ENCODE measurements at places on chromosomes 11 and 22.
A peak's percentile ranks its signal among the peaks of the same experiment; 100 is the strongest.

GRCh38 chr22:26660961-26661578 lies 3.7 kb downstream of the MIAT start:
- no peaks in the 10 kb centered on the region for H3K36me3 ChIP-seq
- peaks cover 84% of the 10 kb centered on the region for H3K27me3 ChIP-seq
- H3K4me1 ChIP-seq = peaks cover 26% of the 10 kb centered on the region
- DNase-seq = no peak
- no peak overlapping the region for H3K4me3 ChIP-seq

DNA sequence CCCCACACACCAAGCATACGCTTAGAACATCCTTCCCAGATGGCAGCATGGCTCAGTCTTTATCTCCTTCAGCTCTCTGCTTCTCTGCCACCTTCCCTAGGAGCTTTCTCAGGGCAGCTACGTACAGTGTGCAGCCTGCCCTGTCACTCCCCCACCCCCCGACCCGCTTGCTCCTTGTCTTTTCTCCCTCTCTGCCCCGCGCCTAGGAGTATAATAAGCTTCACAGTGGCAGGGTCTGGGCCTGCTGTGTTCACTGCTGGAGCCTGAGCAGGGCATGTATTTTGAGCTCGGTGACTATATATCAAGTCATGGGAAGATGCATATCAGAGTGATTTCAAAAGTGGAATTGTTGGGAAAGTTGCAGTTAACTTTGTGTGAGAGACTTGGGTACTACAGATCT lies 55.8 kb upstream of the ADSL start:
- DNase-seq = no peak
- peak overlapping the region; percentile 41 for H3K27ac ChIP-seq
- no peak overlapping the region for H3K4me3 ChIP-seq
- H3K27me3 ChIP-seq = no peaks in the 10 kb centered on the region

GRCh38 chr11:100174881-100175280 lies 512.2 kb upstream of the ARHGAP42 start:
- H3K27me3 ChIP-seq = no peaks in the 10 kb centered on the region
- H3K4me1 ChIP-seq = no peaks in the 10 kb centered on the region
- no peaks in the 10 kb centered on the region for H3K36me3 ChIP-seq
- no peak overlapping the region for H3K4me3 ChIP-seq

DNA sequence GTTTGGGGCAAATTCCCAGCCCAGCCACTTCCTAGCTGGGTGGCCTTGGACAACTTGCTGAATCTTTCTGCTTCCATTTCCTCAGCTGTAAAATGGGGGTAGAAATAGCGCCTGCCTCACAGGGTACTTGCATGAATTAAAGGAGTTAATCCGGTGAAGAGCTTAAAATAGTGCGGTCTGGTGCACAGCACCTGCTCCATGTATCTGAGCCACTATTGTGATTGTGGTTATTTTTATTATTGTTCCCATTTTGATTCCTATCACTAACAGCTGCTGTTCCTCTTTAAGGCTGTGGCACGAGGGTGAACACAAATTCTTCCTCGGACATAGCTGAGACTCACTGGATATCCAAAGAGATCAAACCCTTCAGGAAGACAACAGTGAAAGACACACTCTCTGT lies 46.9 kb upstream of the TP53I11 start:
- DNase-seq = no peak
- H3K27ac ChIP-seq = no peak overlapping the region
- H3K27me3 ChIP-seq = no peaks in the 10 kb centered on the region
- H3K4me3 ChIP-seq = no peak overlapping the region

Measured in left ventricle myocardium inferior (tissue), 1 donor.